Stomach (tissue), 19 donors: ENCODE measurements at places on chromosomes 16 and 17. TPM values are rescaled to one million over a fixed set of nuclear protein-coding genes. Genes with fewer than 3 reads are reported as not detected.

Gene VASN
- total RNA-seq: 25.6 TPM

Gene LHX1
- total RNA-seq: not detected

Gene EFCAB3
- not detected for total RNA-seq

Gene ZNF785
- total RNA-seq: 8.9 TPM

DNA sequence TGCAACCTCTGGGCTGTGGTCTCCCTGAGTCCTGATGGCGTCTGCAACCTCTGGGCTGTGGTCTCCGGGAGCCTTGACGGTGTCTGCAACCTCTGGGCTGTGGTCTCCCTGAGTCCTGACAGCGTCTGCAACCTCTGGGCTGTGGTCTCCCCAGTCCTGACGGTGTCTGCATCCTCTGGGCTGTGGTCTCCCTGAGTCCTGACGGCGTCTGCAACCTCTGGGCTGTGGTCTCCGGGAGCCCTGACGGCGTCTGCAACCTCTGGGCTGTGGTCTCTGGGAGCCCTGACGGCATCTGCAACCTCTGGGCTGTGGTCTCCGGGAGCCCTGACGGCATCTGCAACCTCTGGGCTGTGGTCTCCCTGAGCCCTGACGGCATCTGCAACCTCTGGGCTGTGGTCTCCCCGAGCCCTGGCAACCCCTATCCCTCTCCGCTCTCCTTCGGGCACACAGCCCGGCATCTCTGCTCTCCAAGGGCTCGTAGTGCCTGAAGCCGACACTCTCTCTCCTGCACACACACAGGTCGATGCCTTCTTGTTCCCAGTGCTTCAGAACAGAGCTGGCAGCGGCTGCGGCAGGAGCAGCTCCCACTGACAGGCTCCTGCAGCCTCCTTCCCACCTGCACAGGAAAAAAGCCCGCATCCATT, 45.6 kb downstream of the METRNL start:
- H3K4me3 ChIP-seq: no peak overlapping the region
- no peaks in the 10 kb centered on the region for H3K4me1 ChIP-seq
- H3K27me3 ChIP-seq: no peaks in the 10 kb centered on the region

DNA sequence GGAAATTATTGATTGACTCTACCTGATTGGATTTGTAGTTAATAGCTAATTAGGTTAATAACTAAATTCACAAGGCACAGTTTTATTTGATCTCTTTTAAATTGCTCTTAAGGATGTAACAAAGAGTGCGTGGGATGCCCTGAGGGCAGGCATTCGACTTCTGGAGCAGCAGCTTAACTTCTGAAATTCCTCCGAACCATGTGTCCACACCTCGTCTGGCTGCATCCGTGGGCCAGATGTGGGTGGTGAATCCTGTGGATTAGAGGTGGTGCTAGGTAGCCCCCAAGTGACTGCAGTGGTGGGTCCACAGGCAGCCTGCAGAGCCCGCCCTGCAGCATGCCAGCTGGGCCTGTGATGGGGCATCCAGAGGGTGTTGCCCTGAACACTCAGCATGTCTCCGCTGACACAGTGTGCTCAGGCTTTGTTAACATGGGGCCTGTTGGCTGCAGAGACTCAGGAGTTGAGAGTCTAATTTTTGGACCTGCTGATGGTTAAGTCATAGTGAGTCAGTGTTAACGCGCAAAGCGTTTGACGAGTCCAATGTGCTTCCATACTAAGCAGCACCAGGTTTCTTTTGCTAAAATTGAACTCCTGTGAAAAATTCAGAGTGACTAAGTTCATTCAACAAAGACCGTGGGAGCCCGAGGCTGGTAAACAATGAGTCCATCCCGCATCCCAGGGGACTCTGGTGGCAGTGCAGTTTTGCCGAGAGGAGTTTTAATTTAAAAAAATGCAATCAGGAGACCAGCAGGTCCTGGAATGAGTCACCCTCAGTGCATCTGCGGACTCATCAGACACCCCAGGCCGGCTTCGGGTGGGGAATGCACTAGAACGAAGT, 3.8 kb upstream of the NPB start:
- peaks cover 23% of the 10 kb centered on the region for H3K27me3 ChIP-seq
- DNase-seq: no peak
- peaks cover 13% of the 10 kb centered on the region for H3K4me1 ChIP-seq
- peaks cover 76% of the 10 kb centered on the region for H3K36me3 ChIP-seq
- H3K4me3 ChIP-seq: no peak overlapping the region

GRCh38 chr16:3961449-3961849, 80.9 kb upstream of the CREBBP start:
- peak overlapping the region; percentile 44 for H3K4me3 ChIP-seq
- H3K4me1 ChIP-seq: peaks cover 7% of the 10 kb centered on the region
- DNase-seq: no peak

- H3K4me1 ChIP-seq: peaks cover 4% of the 10 kb centered on the region
- H3K36me3 ChIP-seq: no peaks in the 10 kb centered on the region
- no peak overlapping the region for H3K4me3 ChIP-seq
- H3K27me3 ChIP-seq: no peaks in the 10 kb centered on the region
- no peak for DNase-seq
- no peak overlapping the region for H3K27ac ChIP-seq
Observed at GRCh38 chr17:69480245-69480644, 65.7 kb downstream of the MAP2K6 start.
